ENCODE measurements at places on chromosomes 11 and 22.

- no peak for DNase-seq
- no peaks in the 10 kb centered on the region for H3K27me3 ChIP-seq
- no peak overlapping the region for H3K4me3 ChIP-seq
- no peak overlapping the region for H3K27ac ChIP-seq
Observed at GRCh38 chr22:20807315-20807752, 33.4 kb downstream of the SERPIND1 start.

GRCh38 chr22:30221121-30221992 lies 25.2 kb downstream of the LIF start:
- H3K27ac ChIP-seq, result no peak overlapping the region
- no peak overlapping the region for H3K4me3 ChIP-seq
- no peaks in the 10 kb centered on the region for H3K4me1 ChIP-seq
- H3K27me3 ChIP-seq, result no peaks in the 10 kb centered on the region
- DNase-seq, result no peak
- H3K36me3 ChIP-seq, result no peaks in the 10 kb centered on the region

DNA sequence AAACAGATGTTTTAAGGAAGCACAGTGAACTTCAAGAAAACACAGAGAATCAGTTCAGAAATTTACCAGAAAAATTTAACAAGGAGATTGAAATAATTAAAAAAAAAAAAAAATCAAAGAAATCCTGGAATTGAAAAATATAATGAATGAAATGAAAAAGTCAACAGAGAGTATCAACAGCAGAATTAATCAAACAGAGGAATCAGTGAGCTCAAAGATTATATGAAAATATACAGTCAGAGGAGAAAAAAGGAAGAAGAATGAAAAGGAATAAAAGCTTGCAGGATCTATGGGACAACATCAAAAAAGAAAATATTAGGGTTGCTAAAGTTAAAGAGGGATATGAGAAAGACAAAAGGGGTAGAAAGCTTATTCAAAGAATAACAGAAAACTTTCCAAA lies 82.3 kb downstream of the XRRA1 start:
- no peaks in the 10 kb centered on the region for H3K27me3 ChIP-seq
- H3K36me3 ChIP-seq, result no peaks in the 10 kb centered on the region
- no peak overlapping the region for H3K4me3 ChIP-seq
- no peak for DNase-seq

DNA sequence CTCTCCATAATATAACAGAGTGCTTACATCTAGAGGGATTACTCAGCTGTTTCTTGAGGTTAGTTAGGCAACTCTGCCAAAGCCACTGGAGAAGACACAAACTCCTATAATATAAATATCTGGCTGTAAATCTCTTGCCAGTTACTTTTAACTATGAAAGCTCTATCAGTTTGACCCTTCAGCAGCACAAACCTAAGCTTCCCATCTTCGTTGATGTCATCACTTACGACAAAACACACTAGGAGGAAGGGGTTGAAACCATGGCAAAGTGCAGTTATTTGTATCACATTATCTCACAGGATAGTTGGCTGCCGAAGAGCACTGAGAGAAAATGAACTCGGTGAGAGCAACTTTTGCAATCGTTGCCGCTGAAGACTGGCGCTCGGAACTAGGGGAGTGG lies 922.1 kb downstream of the OPCML start:
- no peak overlapping the region for H3K4me3 ChIP-seq
- no peaks in the 10 kb centered on the region for H3K36me3 ChIP-seq
- H3K27ac ChIP-seq, result no peak overlapping the region
- no peaks in the 10 kb centered on the region for H3K27me3 ChIP-seq

DNA sequence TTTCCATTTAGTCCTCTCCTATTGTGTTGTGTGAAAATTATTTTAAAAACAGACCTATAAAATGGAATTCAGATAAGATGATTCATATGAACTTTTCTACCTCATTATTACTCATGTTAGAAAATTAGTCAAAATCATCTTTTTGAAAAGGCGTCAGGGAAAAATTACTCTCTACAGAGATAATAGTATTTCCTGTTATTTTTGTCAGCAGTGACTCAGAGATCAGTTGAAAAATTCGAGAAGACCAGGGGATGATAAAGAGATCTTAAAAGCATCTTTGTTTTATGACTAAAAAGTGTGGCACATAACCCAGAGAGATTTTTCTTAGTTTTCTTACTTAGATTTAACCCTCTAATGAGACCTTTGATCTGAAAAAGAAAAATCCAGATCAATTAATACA lies 157.9 kb upstream of the CARD18 start:
- no peak for DNase-seq
- H3K4me3 ChIP-seq, result no peak overlapping the region
- H3K36me3 ChIP-seq, result no peaks in the 10 kb centered on the region
- H3K27me3 ChIP-seq, result no peaks in the 10 kb centered on the region
- H3K27ac ChIP-seq, result no peak overlapping the region

DNA sequence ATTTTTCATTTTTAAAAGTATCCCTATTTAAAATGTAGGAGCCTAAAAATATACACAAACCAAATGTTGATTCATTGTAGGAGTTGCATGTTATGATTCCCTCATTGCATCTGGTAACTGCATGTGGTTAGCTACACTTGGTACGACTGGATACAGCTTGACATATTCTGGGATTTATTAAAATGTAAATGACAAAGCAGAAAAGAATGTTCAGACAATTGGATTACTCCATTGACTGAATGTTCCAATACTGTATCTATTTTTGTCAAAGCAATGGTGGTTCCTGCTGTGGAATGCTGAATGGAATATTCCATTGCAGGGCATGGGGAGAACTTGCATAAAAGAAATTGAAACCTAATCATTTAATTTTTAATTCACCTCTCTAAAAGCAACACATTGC lies 30.8 kb downstream of the BLID start:
- H3K4me3 ChIP-seq, result no peak overlapping the region
- H3K36me3 ChIP-seq, result no peaks in the 10 kb centered on the region
- H3K27ac ChIP-seq, result no peak overlapping the region
- peaks cover 14% of the 10 kb centered on the region for H3K4me1 ChIP-seq

GRCh38 chr11:86571273-86571948 lies 101.0 kb downstream of the ME3 start:
- DNase-seq, result peak; percentile 70
- H3K36me3 ChIP-seq, result no peaks in the 10 kb centered on the region
- H3K27ac ChIP-seq, result no peak overlapping the region
- H3K4me3 ChIP-seq, result no peak overlapping the region
- H3K4me1 ChIP-seq, result peaks cover 15% of the 10 kb centered on the region

DNA sequence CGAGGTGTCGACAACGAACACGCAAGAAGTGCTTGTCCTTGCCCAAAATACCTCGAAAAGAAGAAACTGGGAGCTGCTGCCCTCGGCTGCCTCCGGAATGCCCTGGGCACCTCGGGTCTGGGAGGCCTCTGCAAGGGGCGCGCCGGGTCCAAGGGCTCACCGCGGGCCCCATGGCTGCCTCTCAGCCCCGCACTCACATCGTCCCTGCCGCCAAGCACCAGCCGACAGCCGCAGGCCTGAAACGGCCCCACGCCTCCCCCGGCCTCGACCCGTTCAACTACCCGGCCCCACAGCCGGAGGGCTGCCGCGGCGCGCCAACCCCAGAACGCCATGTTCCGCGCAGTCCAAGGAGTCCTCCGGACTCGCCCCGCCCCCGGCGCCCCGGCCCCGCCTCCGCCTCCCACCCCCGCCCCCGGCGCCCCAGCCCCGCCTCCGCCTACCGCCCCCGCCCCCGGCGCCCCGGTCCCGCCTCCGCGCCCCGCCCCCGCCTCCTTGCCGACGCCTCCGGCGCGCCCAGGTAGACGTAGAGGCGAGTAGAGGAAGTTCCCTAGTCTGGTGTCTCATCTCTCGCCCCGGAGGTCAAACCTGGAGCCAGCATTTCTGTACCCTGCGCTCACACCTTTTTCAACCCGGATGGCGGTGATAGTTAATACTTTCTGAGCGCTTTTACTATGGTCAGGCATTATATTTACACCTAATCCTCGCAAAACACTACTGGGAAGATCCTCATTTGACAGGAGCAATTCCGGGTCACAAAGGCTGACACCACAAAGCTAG lies at the start of gene SIRT3:
TSS of gene SIRT3 (minus strand) at position 346 of the 777 bp plus-strand sequence. CDS start at position 332, 14 bp downstream.
- DNase-seq, result peak; percentile 93
- no peaks in the 10 kb centered on the region for H3K36me3 ChIP-seq
- peak within 1 kb of the TSS; percentile 89 for H3K4me3 ChIP-seq
- H3K4me1 ChIP-seq, result peaks cover 12% of the 10 kb centered on the region
- H3K27me3 ChIP-seq, result no peaks in the 10 kb centered on the region
- peak within 1 kb of the TSS; percentile 80 for H3K27ac ChIP-seq

DNA sequence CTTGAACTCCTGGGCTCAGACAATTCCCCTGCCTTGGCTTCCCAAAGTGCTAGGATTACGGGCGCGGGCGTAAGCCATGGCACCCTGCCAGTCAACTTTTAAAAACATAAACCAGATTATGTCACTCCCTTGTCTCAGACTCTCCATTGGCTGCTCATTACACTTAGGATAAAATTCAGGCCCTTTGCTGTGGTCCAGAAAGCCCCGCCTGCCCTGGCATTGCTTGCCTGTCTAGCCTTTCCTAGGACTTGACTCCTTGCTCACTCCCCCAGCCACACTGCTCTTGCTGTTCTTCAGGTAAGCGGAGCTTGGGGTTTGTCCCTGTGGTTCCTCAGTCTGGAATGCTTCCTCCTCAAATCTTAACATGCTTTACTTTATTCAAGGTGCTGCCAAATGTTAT lies 30.5 kb downstream of the DIXDC1 start:
- H3K27me3 ChIP-seq, result no peaks in the 10 kb centered on the region
- H3K4me3 ChIP-seq, result no peak overlapping the region
- no peak for DNase-seq

DNA sequence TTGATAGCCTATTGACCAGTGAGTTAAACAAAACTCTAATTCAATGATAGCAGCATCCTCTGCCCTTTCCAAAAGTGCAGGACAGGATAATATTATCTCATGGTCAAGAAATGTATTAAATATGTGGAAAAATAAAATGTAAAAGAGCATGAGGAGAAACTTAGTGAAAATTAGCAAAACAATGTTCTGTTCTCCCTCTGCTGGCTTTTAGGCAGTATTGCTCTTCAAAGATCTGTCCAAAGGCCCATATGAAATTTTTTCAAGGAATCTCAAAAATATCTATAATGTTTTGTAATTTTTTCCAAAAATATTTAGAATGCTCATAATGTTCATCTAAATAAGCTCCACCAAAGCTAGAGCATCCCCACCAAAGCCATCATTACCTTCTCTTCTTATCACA lies 8.3 kb upstream of the ARL14EP start:
- peaks cover 40% of the 10 kb centered on the region for H3K27me3 ChIP-seq
- H3K4me1 ChIP-seq, result no peaks in the 10 kb centered on the region
- no peak overlapping the region for H3K27ac ChIP-seq
- no peaks in the 10 kb centered on the region for H3K36me3 ChIP-seq
- no peak for DNase-seq

- peaks cover 30% of the 10 kb centered on the region for H3K4me1 ChIP-seq
- H3K36me3 ChIP-seq, result no peaks in the 10 kb centered on the region
- DNase-seq, result no peak
- H3K27ac ChIP-seq, result no peak overlapping the region
Observed at GRCh38 chr11:121467965-121468364, 15.2 kb upstream of the SORL1-AS1 start.

GRCh38 chr22:24128631-24129262 lies 52.5 kb upstream of the SUSD2 start:
- no peak for DNase-seq
- H3K4me3 ChIP-seq, result no peak overlapping the region
- H3K27me3 ChIP-seq, result no peaks in the 10 kb centered on the region
- H3K4me1 ChIP-seq, result no peaks in the 10 kb centered on the region

- DNase-seq, result no peak
- no peaks in the 10 kb centered on the region for H3K36me3 ChIP-seq
- H3K27me3 ChIP-seq, result no peaks in the 10 kb centered on the region
- peak overlapping the region; percentile 32 for H3K27ac ChIP-seq
- peaks cover 46% of the 10 kb centered on the region for H3K4me1 ChIP-seq
Observed at GRCh38 chr11:102196816-102197215, 86.6 kb downstream of the YAP1 start.

DNA sequence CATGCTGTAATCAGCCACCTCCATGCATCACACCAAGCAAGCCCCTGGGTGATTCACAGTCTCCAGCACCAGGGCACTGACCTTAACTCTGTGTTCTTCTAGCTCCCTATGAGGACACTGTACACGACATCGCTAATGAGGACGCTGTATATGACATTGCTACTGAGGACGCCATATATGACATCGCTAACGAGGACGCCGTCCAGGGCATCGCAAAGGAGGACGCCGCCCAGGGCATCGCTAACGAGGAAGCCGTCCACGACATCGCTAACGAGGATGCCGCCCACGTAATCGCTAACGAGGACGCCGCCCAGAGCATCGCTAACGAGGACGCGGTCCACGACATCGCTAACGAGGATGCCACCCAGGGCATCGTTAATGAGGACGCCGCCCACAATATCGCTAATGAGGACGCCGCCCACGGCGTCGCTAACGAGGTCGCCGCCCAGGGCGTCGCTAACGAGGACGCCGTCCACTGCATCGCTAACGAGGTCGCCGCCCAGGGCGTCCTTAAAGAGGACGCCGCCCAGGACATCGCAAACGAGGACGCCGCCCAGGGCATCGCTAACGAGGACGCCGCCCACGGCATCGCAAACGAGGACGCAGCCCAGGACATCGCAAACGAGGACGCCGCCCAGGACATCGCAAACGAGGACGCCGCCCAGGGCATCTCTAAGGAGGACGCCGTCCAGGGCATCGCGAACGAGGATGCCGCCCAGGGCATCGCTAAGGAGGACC lies 34.5 kb upstream of the DGCR6L start:
- H3K27ac ChIP-seq, result no peak overlapping the region
- H3K27me3 ChIP-seq, result no peaks in the 10 kb centered on the region
- no peaks in the 10 kb centered on the region for H3K36me3 ChIP-seq
- no peaks in the 10 kb centered on the region for H3K4me1 ChIP-seq

GRCh38 chr11:16815047-16815767 lies 76.8 kb downstream of the C11orf58 start:
- no peak for DNase-seq
- no peak overlapping the region for H3K4me3 ChIP-seq
- H3K27ac ChIP-seq, result no peak overlapping the region
- no peaks in the 10 kb centered on the region for H3K27me3 ChIP-seq
- H3K36me3 ChIP-seq, result no peaks in the 10 kb centered on the region

- no peaks in the 10 kb centered on the region for H3K27me3 ChIP-seq
- peak overlapping the region; percentile 73 for H3K4me3 ChIP-seq
- H3K27ac ChIP-seq, result no peak overlapping the region
- no peak for DNase-seq
- no peaks in the 10 kb centered on the region for H3K36me3 ChIP-seq
- H3K4me1 ChIP-seq, result peaks cover 11% of the 10 kb centered on the region
Observed at GRCh38 chr22:31211482-31211861, 626 bp upstream of the LIMK2 start.

GRCh38 chr22:39227542-39228272 lies 17.1 kb downstream of the PDGFB start:
- H3K4me3 ChIP-seq, result no peak overlapping the region
- DNase-seq, result no peak
- no peaks in the 10 kb centered on the region for H3K36me3 ChIP-seq
- peaks cover 16% of the 10 kb centered on the region for H3K4me1 ChIP-seq

GRCh38 chr11:12803086-12803826 lies 129.0 kb downstream of the TEAD1 start:
- H3K36me3 ChIP-seq, result no peaks in the 10 kb centered on the region
- peak overlapping the region; percentile 71 for H3K27ac ChIP-seq
- H3K27me3 ChIP-seq, result no peaks in the 10 kb centered on the region
- peak overlapping the region; percentile 8 for H3K4me3 ChIP-seq

- no peaks in the 10 kb centered on the region for H3K4me1 ChIP-seq
- H3K36me3 ChIP-seq, result no peaks in the 10 kb centered on the region
- H3K27me3 ChIP-seq, result no peaks in the 10 kb centered on the region
Observed at GRCh38 chr11:6351782-6352382, 31.6 kb upstream of the CAVIN3 start.

- H3K36me3 ChIP-seq, result no peaks in the 10 kb centered on the region
- no peaks in the 10 kb centered on the region for H3K4me1 ChIP-seq
- H3K4me3 ChIP-seq, result no peak overlapping the region
- no peak overlapping the region for H3K27ac ChIP-seq
- no peak for DNase-seq
Observed at GRCh38 chr11:104663190-104664140, 234.8 kb downstream of the CASP12 start.

Data from neural progenitor cell (in vitro differentiated cells).